ENCODE measurements at places on chromosomes 7 and 10. TPM values are rescaled to one million over a fixed set of nuclear protein-coding genes. Genes with fewer than 3 reads are reported as not detected.

The LIPM gene
- total RNA-seq = not detected

The CFAP58 gene
- 0.56 TPM for total RNA-seq

The ZNF487 gene
- 1.6 TPM for total RNA-seq

The PLA2G12B gene
- total RNA-seq = not detected

The AIFM2 gene
- 3.6 TPM for total RNA-seq

The PRF1 gene
- total RNA-seq = not detected

The WAPL gene
- total RNA-seq = 49.6 TPM

The HOXA4 gene
- 0.85 TPM for total RNA-seq

The HOXA2 gene
- total RNA-seq = 0.85 TPM

The GNAT3 gene
- not detected for total RNA-seq

The PLAC9 gene
- total RNA-seq = 3.9 TPM

The BHLHA15 gene
- 0.09 TPM for total RNA-seq
